ENCODE measurements at places on chromosomes 4 and X. TPM values are rescaled to one million over a fixed set of nuclear protein-coding genes. Genes with fewer than 3 reads are reported as not detected.

GRCh38 chrX:2712890-2713840, 22.1 kb downstream of the CD99 start:
- DNase-seq, result no peak

Gene ENPP6
- 13.8 TPM for polyA plus RNA-seq

Gene PLP1
- polyA plus RNA-seq, result 54.6 TPM

Gene SSX2B
- polyA plus RNA-seq, result not detected

Gene CYBB
- 17.6 TPM for polyA plus RNA-seq

Gene STATH
- polyA plus RNA-seq, result not detected

DNA sequence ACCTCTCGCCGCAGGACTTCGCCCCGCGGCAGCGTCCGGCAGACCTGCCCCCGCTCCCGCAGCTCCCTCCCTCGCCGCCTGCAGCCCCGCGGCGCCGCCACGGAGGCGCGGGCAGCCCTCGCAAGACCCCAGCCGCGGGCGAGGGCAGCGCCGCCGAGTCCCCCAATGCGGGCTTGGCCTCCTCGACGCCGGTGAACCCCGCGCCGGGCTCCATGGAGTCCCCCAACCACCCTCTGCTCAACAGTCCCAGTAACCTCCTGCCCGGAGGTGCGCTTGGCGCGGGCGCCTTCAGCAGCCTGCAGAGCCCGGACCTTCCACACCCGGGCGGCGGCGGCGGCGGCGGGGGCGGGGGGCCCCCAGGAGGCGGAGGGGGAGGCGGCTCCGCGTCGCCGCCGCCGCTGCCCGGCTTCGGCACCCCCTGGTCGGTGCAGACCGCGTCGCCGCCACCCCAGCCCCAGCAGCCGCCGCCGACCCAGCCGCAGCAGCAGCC, 1.2 kb downstream of the CPEB2 start:
- DNase-seq, result no peak

- no peak for DNase-seq
Measured at GRCh38 chr4:149985981-149986380, 92.3 kb upstream of the DCLK2 start.

DNA sequence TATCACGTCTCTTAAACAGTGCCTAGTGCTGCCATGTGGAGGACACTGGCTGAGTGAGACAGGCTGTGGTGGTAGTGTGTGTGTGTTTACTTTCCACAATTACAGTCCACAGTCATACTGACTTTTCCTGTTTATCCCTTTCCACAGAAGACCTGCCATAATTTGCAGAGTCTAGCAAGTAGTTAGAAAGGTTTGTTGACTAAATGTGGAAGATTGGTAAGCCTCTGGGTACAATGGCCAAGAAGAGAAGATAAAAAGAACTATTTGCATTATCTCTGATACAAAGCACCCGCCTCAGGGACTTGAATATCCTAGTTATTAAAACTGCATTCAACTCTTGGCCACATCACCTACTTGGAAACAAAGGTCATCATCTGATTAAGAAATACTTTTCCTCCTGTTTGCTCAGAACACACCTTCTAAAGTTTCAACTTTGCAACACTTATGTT, 89.1 kb downstream of the FAM13A start:
- no peak for DNase-seq

Gene KIF4A
- 5.5 TPM for polyA plus RNA-seq

Gene PRPS2
- 6.8 TPM for polyA plus RNA-seq

GRCh38 chr4:65450899-65451298, 219.4 kb downstream of the EPHA5 start:
- DNase-seq, result no peak

Gene FGA
- polyA plus RNA-seq, result not detected

GRCh38 chrX:46841346-46841745, 4.5 kb downstream of the RP2 start:
- DNase-seq, result no peak

DNA sequence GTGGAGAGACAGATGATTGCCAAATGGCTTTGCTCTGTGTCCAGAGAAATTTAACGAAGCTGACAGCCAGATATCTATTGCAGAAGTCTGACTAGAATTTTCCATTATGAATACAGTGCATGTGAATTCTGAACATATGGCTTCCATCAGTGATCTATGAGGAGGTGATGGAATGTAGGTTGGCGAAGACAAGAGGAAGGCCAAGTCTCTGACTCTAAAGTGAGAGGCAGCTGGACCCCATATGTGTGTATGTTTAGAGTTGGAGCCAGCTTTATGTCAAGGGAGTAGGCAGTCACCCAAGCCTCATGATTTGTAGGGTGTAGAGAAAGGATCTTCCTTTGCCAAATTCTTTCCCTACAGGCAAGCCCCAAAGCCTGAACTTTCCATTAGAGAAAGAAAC, 76.2 kb upstream of the TEX13D start:
- DNase-seq, result peak; percentile 91

DNA sequence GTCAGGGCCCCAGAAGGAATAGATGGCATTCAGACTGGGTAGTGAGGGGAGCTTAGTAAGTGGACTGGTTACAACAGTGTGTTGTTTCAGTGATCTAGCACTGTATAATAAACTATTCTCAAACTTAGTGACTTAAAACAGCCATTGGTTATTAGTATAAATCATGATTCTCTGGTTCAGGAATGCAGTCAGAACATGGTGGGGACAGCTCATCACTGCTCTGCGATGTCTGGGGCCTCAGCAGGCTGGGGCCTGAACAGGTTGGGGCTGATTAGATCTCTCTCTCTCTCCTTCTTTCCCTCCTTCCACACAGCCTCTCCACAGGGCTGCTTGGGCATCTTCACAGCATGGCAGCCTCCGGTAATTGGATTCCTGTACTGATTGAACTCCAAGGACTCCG, 160.4 kb downstream of the GATB start:
- no peak for DNase-seq

Gene PABPC5
- polyA plus RNA-seq, result 5.4 TPM
